ENCODE measurements at places on chromosomes 1 and 21. TPM values are rescaled to one million over a fixed set of nuclear protein-coding genes. Genes with fewer than 3 reads are reported as not detected.

CACHD1 gene
- 1.8 TPM for total RNA-seq

GPR161 gene
- 9.9 TPM for total RNA-seq

OLIG1 gene
- total RNA-seq: not detected

TNFRSF14 gene
- 0.31 TPM for total RNA-seq

LRRIQ3 gene
- total RNA-seq: 0.76 TPM

USP25 gene
- 13.4 TPM for total RNA-seq

AMIGO1 gene
- 1.6 TPM for total RNA-seq

MAGI3 gene
- total RNA-seq: 3.6 TPM

CASQ2 gene
- total RNA-seq: not detected

LCE2C gene
- total RNA-seq: not detected

CCDC181 gene
- total RNA-seq: 0.20 TPM

WDTC1 gene
- 7.0 TPM for total RNA-seq

AURKAIP1 gene
- total RNA-seq: 179 TPM

LCE1C gene
- total RNA-seq: not detected

AMY1B gene
- not detected for total RNA-seq

DYNLT4 gene
- 0.81 TPM for total RNA-seq

APOBEC4 gene
- not detected for total RNA-seq

OR2L5 gene
- not detected for total RNA-seq

ZNF684 gene
- total RNA-seq: 2.2 TPM
